Aortic smooth muscle cell (primary cell): ENCODE measurements at places on chromosomes 6 and 20. TPM values are rescaled to one million over a fixed set of nuclear protein-coding genes. Genes with fewer than 3 reads are reported as not detected.

ADGRF4 gene
- under 0.01 and 0.13 TPM in 2 replicates for total RNA-seq

DLK2 gene
- 0.12 TPM in 1 of 2 replicates, not detected in the other for total RNA-seq

GTSF1L gene
- total RNA-seq = not detected in 2 replicates

NT5E gene
- 509 and 869 TPM in 2 replicates for total RNA-seq

OPN5 gene
- total RNA-seq = 0.19 and 1.1 TPM in 2 replicates

UBE2C gene
- total RNA-seq = 11.4 and 22.2 TPM in 2 replicates

HAO1 gene
- not detected in 2 replicates for total RNA-seq

GNAS-AS1 gene
- total RNA-seq = 0.56 and 1.2 TPM in 2 replicates

PKIB gene
- 0.19 and 0.40 TPM in 2 replicates for total RNA-seq

COX4I2 gene
- not detected in 2 replicates for total RNA-seq

NOX3 gene
- not detected in 2 replicates for total RNA-seq

ANKRD66 gene
- not detected in 2 replicates for total RNA-seq

DNAH8 gene
- under 0.01 TPM in 2 replicates for total RNA-seq
